HFFc6 (cell line): ENCODE measurements at places on chromosomes 7 and 10. TPM values are rescaled to one million over a fixed set of nuclear protein-coding genes. Genes with fewer than 3 reads are reported as not detected.

DNA sequence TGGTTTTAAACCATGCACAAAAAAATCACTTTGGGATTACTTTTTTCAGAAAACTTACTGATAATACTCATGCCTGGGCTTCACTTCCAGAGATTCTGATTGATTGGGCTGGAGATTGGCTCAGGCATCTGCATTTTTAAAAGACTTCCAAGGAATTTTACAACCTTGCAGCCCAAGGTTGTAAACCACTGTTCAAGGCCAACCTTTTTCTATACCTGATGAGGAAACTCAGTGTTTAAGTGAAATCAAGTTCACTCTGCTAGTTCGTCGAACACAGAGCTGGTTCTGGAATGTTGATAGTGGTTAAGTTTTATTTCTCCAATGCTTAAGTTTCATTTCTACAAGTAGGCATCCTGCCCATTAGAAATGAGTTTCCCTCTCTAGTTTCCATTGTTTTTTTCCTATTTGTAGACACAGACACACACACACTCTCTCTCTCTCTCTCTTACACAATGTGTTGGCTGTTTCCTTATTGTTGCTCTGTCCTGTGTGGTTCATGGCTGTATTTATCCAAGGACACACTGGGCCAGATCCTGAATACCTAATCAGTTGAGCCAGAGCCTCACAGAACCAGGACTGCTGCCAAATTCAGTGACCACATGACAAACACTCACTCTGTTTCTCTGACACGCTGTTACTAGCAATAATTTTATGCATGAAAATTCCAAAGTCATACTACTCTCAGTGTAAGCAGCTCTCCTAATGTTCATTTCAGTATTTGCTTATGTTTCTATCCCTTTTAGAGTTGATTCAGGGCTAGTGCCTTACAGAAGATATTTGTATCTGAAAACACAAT is 3.7 kb upstream of the IFIT1B start:
- peak overlapping the region; percentile 83 for H3K27ac ChIP-seq
- no peaks in the 10 kb centered on the region for H3K27me3 ChIP-seq

DNA sequence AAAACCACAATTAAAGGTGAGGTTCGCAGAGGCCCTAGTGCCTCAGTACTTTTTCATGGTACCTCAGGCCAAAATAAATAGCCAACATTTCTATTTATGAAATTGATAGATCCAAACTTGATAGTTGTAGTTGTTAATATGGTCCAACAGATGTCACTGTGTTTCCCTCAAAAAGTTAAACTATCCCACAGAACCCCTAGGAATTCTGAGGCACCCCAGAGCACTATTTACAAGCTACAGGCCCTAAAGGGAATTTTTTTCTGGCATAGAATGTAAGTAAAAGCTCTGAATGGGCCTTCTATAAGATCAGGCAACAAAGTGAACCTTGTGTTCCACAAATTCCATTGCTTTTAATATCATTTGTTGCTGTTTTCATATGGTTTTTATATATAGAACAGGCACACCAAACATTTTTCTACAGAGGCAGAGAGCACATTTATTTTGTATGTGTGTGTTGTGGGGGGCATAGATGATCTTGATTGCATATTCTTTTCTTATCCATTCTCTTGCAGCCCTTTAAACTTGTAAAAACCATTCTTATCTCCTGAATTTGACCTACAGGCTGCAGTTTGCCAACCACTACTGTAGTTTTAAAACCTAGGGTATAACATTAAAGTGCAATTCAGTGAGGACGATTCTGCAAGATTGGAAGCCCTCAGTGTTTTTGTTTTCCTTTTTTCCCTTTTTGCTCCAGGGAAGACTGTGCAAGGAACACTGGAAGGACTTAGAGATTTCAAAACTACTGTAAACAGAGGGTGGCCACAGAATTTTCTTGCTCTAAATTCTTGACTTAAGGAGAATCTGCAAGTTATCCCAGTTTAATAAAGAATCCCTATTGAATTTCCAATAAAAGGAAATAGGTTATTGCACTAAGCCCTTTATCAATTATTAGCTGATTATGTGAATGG is 3.5 kb upstream of the ARL4A start:
- no peaks in the 10 kb centered on the region for H3K27me3 ChIP-seq
- H3K36me3 ChIP-seq, result peaks cover 11% of the 10 kb centered on the region
- no peak overlapping the region for H3K4me3 ChIP-seq
- DNase-seq, result peak; percentile 19

DNA sequence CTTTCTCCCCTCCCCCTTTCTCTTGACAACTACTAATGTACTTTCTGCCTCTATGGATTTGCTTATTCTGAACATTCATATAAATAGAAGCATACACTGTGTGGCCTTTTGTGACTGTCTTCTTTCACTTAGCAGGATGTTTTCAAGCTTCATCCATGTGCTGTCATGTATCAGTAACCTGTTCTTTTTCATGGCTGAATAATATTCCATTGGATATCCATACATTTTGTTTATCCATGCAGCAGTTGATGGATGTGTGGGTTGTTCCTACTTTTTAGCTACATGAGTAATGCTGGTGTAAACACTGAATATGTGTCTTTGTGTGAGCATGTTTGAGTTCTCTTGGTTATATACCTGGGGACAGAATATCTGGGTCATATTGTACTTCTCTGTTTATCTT is 107.6 kb downstream of the TRRAP start:
- H3K27me3 ChIP-seq, result no peaks in the 10 kb centered on the region; the same call in 1 of the 2 replicates
- DNase-seq, result no peak
- peaks cover 6% of the 10 kb centered on the region; the same call in 1 of the 2 replicates for H3K4me1 ChIP-seq
- peaks cover 61% of the 10 kb centered on the region for H3K36me3 ChIP-seq
- no peak overlapping the region for H3K4me3 ChIP-seq
- no peak overlapping the region for H3K27ac ChIP-seq

DNA sequence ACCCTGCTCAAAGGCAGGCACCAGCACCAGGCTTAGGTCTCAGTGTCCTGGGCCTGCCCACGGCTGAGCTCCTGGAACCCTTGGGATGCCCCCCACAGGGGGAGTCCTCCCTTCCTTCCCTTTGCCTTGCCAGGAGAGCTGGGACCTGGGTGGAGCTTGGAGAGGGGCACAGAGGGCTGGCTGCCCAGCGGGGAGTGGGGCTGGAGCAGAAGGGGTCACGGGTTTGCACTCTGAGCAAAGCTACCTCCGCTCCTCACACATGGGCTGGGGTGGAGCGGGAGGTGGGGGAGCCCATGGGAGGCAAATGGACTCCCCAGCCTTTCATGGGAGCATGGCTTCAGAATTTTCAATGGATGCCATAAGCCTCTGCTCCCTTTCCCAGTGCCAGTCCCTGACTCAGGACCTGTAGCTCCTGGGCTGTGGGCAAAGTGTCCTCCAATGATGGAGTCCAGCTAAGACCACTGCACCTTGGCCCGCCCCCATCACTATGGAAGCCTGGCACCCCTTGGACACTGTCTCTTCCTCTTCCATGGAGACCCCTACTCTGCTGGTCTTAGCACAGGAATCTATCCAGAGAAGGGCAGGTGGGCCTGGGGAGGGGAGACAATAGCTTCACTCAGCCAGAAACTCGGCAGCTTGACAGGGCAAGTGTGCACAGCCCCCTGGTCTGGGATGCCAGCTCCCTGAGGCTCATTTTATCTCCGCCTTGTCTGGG is 39.9 kb downstream of the LDB3 start:
- H3K4me3 ChIP-seq, result no peak overlapping the region
- H3K4me1 ChIP-seq, result peaks cover 13% of the 10 kb centered on the region
- DNase-seq, result no peak

DNA sequence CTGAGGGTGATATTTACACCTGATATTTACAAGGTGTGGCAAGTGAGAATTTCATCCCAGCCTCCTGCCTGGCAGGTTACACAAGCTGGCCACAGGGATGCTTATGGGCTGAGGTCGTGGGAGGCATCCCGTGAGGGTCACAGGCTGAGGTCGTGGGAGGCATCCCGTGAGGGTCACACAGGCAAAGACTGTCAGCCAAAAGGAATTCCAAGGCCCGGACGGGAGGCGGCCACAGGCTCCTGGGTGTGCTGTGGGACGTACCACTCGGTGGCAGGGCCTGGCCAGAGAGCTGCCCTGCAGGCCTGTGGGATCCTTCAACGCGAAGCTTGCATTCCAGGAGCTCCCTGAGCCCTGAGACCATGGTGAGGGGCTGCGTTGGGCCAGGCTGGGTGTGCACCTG is 460.6 kb downstream of the DNAJB6 start:
- no peak for DNase-seq
- no peaks in the 10 kb centered on the region; the same call in 1 of the 2 replicates for H3K27me3 ChIP-seq
- H3K36me3 ChIP-seq, result peaks cover 13% of the 10 kb centered on the region
- H3K4me1 ChIP-seq, result no peaks in the 10 kb centered on the region
- no peak overlapping the region for H3K27ac ChIP-seq

DNA sequence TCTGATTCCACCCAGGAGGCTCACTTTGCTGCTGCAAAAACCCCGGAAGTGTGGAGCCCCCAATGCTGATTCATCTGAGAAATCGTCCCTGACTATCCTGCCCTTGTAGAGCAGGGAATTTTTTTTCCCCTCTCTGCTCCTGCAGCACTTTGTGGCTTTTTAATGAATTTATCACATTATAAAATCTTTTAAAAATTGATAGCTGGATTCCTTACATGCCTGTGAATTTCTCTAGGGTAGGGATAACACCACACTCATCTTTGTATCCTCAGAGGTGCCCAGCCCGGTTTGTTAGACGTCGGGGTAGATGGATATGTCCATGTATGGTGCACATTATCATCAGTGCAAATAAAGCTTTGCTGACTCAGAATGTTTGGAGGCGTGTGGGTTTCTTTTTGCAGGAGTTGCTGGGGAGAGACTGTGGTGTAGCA is 185.7 kb downstream of the STK31 start:
- no peak for DNase-seq
- no peak overlapping the region for H3K27ac ChIP-seq
- no peaks in the 10 kb centered on the region for H3K4me1 ChIP-seq
- no peaks in the 10 kb centered on the region for H3K36me3 ChIP-seq

GRCh38 chr10:48307711-48308018 is 1.2 kb downstream of the MAPK8 start:
- peaks cover 10% of the 10 kb centered on the region; the same call in 1 of the 2 replicates for H3K27me3 ChIP-seq
- DNase-seq, result no peak
- H3K4me3 ChIP-seq, result peak overlapping the region; percentile 92
- H3K36me3 ChIP-seq, result peaks cover 32% of the 10 kb centered on the region
- peak overlapping the region; percentile 68 for H3K27ac ChIP-seq

DNA sequence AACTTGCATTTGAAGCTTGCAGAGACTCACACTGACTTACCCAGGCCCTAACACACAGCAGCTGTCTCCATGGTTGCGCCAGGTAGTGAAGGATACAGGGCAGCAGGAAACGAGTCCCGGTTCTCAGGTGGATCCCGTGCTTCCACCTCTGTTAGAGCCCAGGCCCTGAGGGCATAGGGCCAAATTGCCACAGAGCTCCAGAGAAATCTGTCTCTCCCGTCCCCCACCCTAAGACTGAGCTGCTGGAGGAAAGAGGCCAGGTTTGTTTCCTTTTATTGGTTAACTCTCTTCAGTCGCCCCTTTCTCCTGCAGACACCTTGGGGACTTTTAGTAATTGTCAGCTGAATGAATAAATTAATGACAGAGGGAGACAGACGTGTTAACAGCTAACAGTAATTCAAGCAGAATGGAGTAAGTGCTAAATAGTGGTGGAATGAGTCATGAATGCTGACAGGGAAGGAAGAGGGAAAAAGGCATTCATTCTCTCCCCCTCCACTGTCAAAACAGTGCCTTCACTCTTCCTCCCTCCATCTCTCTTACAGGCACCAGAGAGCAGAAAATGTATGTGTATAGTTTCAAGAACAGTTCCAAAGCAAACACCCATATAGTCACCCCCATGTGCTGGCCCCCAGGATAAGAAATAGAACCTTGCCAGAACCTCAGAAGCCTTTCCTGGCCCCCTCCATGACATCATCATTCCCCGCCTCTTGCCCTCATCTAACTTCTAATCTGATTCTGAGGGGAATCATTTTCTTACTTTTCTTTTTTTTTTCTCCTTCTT is 16.8 kb upstream of the DLG5 start:
- DNase-seq, result peak; percentile 59
- peaks cover 2% of the 10 kb centered on the region for H3K27me3 ChIP-seq
- H3K4me3 ChIP-seq, result peak overlapping the region; percentile 59
- H3K4me1 ChIP-seq, result peaks cover 27% of the 10 kb centered on the region

DNA sequence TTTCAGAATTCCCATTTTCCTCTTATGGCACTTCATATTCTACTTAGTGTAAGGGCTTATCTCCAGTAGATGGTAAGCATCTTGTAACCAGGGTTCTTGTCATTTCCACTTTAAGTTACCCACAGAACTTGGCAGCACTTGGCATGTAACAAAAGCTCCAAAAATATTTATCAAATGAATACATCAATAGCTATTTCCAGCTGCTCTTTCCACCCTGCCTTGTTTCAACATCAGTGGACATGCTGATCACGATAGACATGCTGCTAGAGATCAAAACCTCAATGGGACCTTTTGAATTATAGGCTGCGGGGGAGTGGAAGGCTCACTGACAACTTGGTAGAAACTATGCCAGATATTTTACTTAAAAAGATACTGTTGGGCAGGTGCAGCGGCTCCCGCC is 32.9 kb downstream of the HOXA1 start:
- no peak overlapping the region for H3K27ac ChIP-seq
- H3K36me3 ChIP-seq, result peaks cover 5% of the 10 kb centered on the region; the same call in 1 of the 2 replicates
- peaks cover 16% of the 10 kb centered on the region for H3K27me3 ChIP-seq

DNA sequence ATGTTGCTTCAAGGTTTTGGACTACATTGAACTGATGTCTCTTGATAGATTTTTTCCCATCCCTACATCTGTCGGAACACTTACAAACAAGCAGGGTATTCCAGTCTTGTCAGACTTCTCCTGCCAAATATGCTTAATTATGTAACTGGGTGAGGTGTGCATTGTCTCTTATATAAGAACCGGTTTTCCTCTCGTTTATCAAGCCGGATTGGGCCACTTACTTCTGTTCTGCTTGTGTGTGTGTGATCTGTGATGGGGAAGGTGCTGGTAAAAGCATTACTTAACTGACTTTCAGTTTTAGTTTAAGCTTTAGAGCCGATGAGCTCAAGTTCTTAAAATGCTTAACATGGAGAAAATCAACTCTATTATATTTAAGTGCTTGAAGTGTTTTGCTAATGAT is 57.9 kb downstream of the OTUD1 start:
- no peak overlapping the region for H3K27ac ChIP-seq
- no peaks in the 10 kb centered on the region for H3K36me3 ChIP-seq
- no peaks in the 10 kb centered on the region for H3K4me1 ChIP-seq
- peaks cover 19% of the 10 kb centered on the region for H3K27me3 ChIP-seq
- no peak for DNase-seq

GRCh38 chr7:101308245-101309085 is 13.1 kb downstream of the IFT22 start:
- H3K27ac ChIP-seq, result peak overlapping the region; percentile 43; the same call in 1 of the 2 replicates
- no peak for DNase-seq
- H3K4me3 ChIP-seq, result peak overlapping the region; percentile 87
- H3K27me3 ChIP-seq, result peaks cover 19% of the 10 kb centered on the region
- H3K36me3 ChIP-seq, result peaks cover 15% of the 10 kb centered on the region; the same call in 1 of the 2 replicates

GRCh38 chr10:86553639-86554038 is 32.0 kb upstream of the WAPL start:
- no peak for DNase-seq
- peaks cover 12% of the 10 kb centered on the region for H3K4me1 ChIP-seq
- H3K4me3 ChIP-seq, result no peak overlapping the region
- no peak overlapping the region for H3K27ac ChIP-seq
- H3K27me3 ChIP-seq, result peaks cover 29% of the 10 kb centered on the region
- H3K36me3 ChIP-seq, result no peaks in the 10 kb centered on the region

- H3K27me3 ChIP-seq, result peaks cover 3% of the 10 kb centered on the region
- H3K4me1 ChIP-seq, result no peaks in the 10 kb centered on the region
- H3K27ac ChIP-seq, result no peak overlapping the region
- no peak for DNase-seq
- H3K36me3 ChIP-seq, result peaks cover 15% of the 10 kb centered on the region
Observed at GRCh38 chr7:152856351-152856750, 96.8 kb downstream of the ACTR3B start.

The HOXA7 gene
- total RNA-seq, result 6.6 to 8.6 TPM (median 7.2 TPM) in 3 replicates

The UNC5B gene
- 5.4 to 11.6 TPM (median 6.9 TPM) in 3 replicates for total RNA-seq

The GPC2 gene
- 0.59 to 1.4 TPM (median 0.79 TPM) in 3 replicates for total RNA-seq
